CD4-positive, alpha-beta T cell treated with Interleukin-2 at 100 ng/mL for 4 hours (primary cell): ENCODE measurements at places on chromosomes 12 and 14.

DNA sequence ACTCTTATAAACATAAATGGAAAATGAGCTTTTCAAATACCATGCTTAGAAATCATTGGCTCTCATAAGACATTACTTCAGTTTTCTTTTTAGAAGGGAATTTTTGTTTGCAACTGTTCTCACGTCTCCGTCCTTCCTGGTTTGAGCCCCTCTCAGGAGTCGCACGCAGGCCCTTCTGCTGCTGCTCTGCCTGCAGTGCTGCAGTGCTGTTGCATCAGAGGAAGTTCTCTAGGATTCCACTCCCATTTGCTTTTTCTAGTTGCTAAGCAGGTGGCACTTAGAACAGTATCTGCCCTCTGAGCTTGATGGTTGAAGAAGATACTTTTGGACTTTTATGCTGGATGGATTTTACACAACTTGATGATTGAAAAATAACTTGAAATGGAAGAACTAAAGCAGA is 70.8 kb downstream of the SCN8A start:
- no peak for DNase-seq

DNA sequence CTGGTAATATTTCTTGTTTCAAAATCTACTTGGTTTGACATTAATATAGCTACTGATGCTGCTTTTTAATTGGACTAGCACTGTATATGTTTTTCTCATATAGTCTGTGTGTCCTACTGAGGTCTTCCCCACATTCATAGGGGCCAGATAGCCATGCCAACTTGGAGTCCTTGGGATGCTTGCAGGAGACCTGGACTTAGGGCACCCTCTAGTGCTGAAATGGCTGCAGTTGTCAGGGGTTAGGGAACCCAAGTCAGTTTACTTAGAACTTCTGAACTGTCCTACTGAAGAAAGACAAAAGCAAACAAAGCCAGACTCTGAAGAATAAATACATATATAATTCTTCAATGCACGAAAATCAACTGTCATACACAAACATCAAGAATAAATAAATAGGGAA is 279.9 kb upstream of the SYT1 start:
- DNase-seq, result no peak

GRCh38 chr14:72740504-72740961 is 153.4 kb downstream of the DPF3 start:
- no peak for DNase-seq

GRCh38 chr14:61149896-61150295 is 131.2 kb downstream of the TMEM30B start:
- no peak for DNase-seq

DNA sequence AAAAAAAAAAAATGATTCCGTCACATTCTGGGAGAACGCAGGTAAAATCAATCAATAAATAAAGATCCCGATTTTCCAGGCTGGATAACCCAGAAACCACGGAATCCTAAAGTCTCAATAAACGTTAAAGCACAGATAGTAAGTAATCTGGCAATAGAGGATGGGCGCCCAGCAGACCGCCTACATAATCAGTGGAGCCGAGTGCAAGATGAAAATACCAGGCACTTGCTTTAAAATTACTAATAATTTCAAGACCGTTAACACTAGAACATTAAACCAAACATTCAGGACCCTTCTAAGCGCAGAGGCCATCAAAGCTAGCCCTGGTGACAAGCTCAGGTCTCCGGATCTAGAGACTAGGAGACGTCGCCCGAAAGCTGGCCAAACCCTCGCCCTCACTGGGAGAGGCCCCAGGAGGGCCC is 1.2 kb upstream of the DCAF11 start:
- no peak for DNase-seq

- no peak for DNase-seq
These were observed 1397.2 kb downstream of the LRFN5 start for GRCh38 chr14:43003845-43004244.

GRCh38 chr12:121783766-121784165 is 9.7 kb downstream of the RHOF start:
- DNase-seq, result no peak

GRCh38 chr12:54240129-54240528 is 39.8 kb downstream of the CBX5 start:
- no peak for DNase-seq

DNA sequence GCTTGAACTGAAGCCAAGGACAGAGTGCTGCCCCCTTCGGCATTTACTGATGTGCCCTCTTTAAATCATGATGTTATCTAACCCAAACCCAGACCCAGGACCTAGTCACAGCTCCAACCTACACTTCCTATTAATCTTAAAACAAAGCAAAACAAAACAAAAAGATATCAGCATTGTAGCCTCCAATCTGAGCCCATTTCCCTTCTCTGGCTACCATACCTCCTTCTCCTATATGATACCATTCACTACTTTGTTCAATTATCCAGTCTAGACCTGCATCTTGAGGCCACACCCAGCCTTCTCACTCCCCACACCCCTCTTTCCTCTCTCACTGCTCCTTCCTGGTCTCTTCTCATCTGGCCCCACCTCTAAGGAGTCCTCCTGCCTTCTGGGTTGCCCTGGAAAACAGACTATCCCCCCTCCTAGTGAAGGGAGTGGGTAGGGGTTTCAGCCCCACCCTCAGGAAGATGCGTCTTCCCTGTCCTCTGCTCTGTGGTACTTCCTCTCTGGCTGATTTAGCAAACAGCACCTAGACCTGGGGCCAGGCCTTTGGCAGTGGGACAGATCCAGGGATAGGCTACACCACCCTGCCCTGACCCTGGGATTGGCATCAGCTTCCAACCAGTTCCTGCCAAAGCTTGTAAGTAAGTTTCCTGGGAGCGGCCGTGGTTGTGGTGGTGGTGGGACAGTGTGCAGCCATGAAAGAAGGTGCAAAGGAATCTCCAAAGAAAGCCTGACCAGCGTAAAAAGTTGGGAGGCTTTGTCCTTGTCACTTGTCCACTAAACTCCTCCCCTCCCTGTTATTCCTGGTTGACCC is 3.3 kb downstream of the LTB4R start:
- no peak for DNase-seq
